ACHN (cell line): ENCODE measurements at places on chromosomes 6 and 20.

- peak; percentile 71 for DNase-seq
Measured at GRCh38 chr6:139569566-139569965, 195.1 kb upstream of the CITED2 start.

DNA sequence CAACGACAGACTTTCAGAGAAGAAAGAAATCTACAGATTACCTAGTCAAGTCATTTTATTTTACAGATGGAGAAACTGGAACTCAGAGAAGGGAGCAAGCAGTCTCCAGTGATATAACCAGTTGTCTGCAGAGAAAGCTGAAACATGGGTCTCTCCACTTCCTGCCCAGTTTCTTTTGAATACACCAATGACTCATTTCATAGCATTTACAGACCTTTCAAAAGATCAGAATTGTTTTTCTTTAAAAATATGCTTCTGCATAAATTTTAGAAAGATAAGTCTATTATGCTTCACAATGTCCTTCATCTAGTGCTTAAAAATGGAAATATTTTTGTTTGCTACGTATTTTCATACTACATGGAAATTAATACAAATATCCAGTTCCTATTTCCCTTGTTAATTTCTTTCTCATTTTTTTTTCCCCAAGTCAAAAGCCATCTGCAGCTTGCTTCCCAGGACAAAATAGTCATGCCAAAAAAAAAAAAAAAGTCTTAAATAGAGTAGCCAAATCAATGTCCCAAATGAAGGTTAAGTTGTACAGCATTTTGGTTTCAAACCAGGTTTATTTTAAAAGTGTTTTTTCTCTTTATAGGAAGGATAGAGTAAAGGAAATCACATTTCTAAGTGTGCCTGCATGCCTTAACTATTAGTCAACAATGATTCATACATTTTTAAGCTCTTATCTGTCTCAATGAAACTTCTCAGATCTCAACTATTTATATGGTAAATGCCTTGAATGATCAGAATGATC, 36.9 kb downstream of the ARHGAP18 start:
- DNase-seq = peak; percentile 86

DNA sequence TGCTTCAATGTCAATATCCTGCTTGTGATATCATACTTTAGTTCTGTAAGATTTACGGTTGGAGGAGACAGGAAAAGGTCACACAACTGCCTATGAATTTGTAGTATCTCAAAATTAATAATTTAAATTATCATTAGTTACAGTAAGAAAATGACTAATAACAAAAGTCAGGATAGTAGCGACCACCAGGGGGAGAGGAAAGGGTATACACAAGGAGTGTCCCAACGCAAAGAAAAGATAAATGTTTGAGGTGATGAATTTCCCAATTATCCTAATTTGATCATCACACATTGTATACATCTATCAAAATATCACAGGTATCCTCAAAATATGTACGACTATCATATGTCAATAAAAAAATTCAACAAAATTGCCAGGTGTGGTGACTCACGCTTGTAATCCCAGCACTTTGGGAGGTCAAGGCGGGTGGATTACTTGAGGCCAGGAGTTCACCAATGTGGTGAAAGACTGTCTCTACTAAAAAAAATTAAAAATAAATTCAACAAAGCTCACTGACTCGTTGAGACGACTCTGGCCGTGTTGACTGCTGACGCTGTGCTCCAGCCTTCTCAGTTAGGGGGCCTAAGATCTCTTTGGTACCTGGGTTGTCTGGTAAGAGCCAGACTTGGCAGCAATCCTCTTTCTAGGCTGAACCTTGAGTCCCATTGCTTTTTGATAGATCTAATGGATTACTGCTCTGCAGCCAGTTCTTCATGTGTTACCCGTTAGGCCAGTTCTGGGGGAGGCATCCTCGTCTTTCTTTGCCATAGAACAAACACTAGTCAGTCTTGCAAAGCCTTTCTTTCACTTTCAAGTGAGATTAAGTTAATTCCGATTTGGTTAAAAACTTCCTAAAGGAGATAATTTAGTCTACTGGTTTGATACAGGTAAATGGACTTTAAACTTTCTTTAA, 9.0 kb upstream of the OVOL2 start:
- no peak for DNase-seq

DNA sequence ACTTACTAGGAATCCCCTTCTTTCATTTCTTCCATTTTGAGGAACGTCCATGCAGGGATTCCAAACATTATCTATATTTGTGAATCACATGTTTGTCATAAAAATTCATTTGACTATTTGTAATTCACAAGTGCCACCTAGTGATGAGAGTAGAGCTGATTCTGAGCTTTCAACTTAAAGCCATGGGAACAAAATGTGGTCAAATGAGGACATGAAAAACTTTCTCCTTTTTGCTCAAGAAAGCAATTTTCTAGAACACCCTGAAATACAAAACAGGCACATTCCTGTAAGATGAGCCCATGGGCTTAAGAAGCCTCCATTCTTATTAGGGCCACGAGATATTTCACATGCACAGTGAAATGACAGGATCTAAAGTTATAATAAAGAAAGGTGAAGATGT, 12.3 kb downstream of the MAP3K7 start:
- DNase-seq = no peak

DNA sequence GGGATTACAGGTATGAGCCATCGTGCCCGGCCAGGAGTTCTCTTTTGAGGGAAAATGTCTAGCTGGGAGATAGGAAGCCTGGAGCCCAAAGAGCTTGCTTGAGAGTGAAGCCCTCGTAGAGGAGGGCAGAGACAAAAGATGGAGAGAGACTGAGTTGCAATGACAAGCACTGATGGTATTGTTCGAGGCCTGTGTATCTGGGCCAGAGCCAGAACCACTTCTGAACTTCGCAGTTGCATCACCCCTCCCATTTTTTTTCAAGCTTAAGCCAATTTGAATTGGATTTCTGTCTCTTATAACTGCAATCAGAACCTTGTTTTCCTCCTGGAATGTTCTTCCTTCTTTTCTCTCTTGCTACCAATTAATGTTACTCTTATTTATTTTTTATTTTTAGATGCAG, 83.1 kb downstream of the KCNB1 start:
- DNase-seq = no peak

GRCh38 chr6:30730601-30731435, 10.7 kb downstream of the TUBB start:
- DNase-seq = peak; percentile 66

DNA sequence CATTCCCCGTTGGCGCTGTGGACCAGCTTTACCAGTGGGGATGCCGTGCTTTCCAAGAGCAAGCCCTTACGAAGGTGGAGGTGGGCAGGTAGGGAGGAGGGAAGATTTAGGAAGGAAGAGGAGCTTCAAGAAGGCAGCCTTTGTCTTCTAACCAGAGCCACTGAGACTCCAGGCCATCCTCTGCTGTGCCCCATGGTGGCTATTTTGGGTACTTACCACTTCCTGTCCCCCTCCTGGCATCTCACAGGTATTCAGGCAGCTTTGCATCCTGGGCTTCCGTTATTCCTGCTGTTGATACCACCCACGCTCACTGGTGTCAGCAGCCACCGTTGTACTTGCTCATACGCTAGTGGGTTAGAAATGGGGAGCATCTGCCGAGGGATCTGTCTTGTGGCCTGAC, 22.9 kb downstream of the ERMARD start:
- no peak for DNase-seq

DNA sequence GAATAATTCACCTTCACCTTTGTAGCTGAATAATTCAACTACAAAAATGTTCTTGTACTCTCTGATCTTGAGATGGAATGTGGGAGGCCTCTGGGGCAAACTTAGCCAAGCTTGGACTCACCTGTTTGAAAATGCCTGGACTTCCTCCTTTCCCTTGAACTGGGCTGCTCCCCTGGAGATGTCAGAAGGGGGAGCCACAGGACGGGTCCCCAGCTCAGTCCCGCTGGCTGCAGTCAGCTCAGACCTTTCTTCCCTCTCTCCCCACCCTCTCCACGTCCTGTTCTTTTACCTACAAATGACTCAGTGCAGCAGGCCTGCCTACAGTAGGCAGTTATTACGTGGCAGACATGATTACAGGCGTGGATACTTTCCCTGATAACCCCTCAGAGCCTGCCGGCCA, 131.5 kb upstream of the RALGAPA2 start:
- DNase-seq = no peak

- no peak for DNase-seq
Measured at GRCh38 chr20:51711426-51711825, 56.8 kb downstream of the ATP9A start.

- no peak for DNase-seq
Measured at GRCh38 chr20:46060301-46060881, 29.4 kb downstream of the NCOA5 start.

DNA sequence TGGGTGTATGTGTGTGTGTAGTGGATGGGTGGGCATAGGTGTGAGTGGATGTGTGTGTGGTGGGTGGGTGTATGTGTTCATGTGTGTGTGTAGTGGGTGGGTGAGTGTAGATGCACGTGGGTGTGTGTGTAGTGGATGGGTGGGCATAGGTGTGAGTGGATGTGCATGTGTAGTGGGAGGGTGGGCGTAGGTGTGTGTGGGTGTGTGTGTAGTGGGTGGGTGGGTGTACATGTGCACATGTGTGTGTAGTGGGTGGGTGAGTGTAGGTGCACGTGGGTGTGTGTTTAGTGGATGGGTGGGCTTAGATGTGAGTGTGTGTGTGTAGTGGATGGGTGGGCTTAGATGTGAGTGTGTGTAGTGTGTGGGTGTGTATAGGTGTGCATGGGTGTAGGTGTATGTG, 104.4 kb downstream of the MYLK4 start:
- no peak for DNase-seq

DNA sequence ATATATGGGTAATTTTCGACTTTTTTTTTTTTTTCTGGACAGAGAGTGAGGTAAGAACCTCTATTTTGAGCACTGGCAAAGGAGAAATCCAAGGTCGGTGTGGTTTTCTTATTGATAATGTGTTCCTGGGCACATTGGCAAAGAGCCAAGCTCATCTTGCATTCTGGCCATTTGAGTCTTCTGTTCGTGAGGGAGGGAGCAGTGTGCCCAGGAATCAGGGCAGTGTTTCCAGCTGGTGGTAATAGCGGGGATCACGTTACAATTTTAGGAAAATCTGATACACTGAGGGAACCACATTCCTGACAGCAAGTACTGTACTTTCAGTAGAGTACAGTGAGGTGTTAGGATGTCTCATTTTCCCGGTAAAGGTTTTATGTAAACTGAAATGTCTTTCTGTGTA, 442.3 kb upstream of the MAP3K7 start:
- no peak for DNase-seq

- DNase-seq = no peak
Measured at GRCh38 chr6:124947971-124948451, 14.2 kb upstream of the RNF217 start.

GRCh38 chr6:170031684-170032121, 259.2 kb downstream of the DLL1 start:
- DNase-seq = no peak

- no peak for DNase-seq
Measured at GRCh38 chr6:13635948-13636658, 21.0 kb downstream of the NOL7 start.

GRCh38 chr6:16153211-16153820, 24.4 kb downstream of the MYLIP start:
- no peak for DNase-seq

DNA sequence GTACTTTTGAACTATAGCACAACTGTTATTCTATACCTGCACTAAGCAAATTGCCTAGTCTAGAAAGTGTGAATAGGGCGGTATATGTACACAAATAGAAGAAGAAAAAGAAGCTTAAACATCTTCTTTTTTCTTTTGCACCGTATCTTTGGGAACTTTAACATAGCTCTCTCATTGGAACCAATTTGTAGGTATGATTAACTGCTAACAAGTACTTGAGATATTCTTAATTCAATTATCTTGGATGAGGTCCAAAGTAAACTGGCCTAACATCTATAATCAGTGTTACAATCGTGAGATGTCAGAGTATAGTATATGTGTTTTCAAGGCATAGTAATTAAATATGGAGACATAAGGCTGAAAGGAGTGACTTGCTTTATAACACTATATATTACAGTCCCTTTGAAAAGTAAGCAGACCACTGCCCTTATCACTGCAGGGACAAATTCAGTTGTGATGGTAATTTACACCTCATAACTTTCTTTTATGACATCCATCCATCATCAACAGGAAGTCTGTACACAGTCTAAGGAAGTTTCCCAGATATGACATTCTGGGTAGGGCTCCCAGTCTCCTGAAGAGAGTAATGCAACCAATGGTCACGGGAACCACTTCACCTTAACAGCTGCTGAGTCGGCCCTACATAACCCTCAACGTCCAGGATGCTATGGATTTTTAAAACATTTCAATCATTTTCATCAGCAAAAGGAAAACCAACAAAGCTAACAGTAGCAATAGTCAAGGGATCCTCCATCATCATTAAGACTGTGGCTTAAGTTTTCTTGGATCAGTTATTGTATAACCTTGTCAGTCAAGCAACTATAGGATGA, 37.6 kb downstream of the NKAIN2 start:
- DNase-seq = no peak

DNA sequence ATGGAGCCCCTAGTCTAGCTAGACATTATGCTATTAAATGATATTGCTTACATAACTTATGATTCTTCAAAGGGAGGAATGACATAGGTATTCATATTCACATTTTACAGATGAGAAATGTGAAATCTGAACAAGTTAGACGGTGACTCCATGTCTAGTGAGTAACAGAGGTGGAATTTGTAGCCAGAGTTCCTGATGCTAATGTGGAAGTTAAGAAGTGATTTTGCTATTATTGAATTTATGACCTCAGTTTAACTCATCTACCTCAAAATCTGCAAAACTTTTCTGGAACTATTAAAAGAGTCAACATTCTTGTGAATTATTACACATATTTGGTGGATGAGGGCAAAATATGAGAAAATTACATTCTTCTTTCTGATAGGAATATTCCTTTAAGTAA, 347.6 kb upstream of the MMS22L start:
- DNase-seq = no peak

DNA sequence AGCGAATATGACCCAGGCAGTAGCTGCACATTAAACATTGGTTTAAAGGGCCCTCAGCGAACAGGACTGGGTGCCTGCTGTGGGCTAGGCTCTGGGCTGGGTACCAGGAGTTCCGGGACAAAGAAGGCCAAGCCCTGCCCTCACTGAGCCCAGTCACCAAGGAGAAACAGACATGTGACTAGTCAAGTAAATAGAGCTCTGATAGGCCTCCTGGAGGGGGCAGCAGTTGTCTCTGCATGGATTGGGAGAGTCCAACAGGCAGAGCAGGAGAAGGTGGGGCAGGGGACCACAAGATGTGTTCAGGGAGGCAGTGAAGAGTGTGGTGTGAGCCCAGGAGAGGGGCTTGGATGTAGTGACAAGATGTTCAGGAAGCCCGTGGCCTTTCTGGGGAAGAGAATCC, 3.1 kb downstream of the HM13 start:
- peak; percentile 74 for DNase-seq

DNA sequence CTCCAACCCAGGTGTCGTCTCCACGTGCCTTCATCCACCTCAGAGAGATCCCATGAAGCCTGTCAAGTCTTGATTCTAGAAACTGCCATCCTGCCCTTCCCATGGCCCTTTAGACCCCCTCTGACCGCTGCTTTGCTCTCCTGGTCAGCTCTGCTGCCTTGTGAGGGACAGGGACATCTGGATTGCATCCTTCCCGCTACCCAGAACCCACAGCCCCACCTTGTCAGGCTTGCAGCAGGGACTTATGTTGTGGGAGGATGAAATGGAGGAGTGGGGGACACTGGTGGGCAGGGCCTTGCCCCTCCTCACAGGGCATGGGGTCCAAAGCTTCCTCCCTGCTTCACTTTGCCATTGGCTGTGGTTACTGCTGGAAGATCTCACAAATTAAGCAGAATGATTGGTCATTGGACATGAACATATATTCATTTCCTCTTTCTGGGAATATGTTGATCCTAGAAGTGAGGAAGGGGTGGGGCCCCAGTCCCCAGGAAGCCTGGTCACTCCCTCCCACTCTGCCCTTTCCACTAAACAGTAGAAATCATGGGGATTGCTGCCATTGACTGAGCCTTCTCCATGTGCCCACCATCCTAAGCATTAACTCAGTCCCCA, 4.5 kb downstream of the GLP1R start:
- no peak for DNase-seq
